ENCODE measurements at places on chromosomes 11 and 22.

- no peak for DNase-seq
Observed at GRCh38 chr11:134417871-134418840, 6.1 kb upstream of the B3GAT1 start.

GRCh38 chr11:35193767-35194166 lies 54.8 kb downstream of the CD44 start:
- no peak for DNase-seq

DNA sequence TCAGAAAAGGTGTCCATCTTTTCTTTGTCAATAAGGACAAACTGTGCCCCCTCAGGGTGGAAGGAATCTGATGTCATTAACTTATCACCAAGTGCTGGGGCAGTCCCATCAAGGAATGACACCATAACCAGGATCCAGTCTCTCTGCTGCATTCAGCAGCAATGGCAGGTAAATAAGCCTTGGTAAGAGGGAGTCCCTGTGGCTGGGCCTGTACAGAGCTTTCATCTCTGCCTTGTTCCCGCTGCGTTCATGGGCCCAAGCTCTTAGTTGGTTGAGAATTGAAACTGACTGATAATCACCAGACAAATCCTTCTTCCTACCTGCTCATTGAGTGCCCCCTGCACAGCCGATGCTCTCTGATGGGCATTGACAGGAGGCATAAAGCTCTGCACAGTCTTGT lies 22.7 kb downstream of the EIF3F start:
- no peak for DNase-seq

GRCh38 chr22:48647606-48648515 lies 1179.8 kb downstream of the BRD1 start:
- no peak for DNase-seq

- no peak for DNase-seq
Observed at GRCh38 chr11:18498039-18498438, 28.7 kb downstream of the TSG101 start.

DNA sequence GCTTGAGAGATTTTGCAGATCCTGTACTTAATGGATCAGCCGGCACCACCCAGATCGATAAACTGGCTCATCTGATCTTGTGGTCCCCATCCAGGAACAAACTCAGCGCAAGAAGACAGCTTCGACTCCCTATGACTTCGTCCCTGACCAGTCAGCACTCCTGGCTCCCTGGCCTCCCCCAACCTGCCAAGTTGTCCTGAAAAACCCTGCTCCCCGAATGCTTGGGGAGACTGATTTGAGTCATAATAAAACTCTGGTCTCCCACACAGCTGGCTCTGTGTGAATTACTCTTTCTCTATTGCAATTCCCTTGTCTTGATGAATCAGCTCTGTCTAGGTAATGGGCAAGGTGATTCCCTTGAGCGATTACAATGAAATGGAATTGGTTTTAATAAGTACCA lies 29.5 kb downstream of the OR2AG2 start:
- no peak for DNase-seq

GRCh38 chr11:132876239-132876638 lies 656.1 kb downstream of the OPCML start:
- no peak for DNase-seq

GRCh38 chr11:125918140-125918840 lies 14.0 kb downstream of the DDX25 start:
- no peak for DNase-seq

DNA sequence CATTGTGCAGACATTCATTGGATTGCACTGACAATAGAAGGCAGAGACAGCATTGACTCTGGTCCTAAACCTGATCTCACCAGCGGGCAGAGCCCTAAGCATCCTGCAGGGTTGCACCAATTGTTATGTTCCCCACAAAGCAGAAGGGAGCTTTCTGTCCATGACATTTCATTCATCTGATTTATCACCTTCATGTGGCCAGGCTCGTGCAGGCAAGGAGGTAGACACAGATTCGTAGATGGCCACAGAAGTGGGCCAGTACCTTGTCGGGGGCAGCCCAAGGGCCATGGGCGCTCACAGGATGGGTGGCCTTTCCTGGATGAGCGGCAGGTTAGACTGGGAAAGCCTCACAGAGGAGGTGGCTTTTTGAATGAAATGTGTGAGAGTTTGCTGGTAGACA lies 2.9 kb downstream of the TSKU start:
- DNase-seq: no peak

DNA sequence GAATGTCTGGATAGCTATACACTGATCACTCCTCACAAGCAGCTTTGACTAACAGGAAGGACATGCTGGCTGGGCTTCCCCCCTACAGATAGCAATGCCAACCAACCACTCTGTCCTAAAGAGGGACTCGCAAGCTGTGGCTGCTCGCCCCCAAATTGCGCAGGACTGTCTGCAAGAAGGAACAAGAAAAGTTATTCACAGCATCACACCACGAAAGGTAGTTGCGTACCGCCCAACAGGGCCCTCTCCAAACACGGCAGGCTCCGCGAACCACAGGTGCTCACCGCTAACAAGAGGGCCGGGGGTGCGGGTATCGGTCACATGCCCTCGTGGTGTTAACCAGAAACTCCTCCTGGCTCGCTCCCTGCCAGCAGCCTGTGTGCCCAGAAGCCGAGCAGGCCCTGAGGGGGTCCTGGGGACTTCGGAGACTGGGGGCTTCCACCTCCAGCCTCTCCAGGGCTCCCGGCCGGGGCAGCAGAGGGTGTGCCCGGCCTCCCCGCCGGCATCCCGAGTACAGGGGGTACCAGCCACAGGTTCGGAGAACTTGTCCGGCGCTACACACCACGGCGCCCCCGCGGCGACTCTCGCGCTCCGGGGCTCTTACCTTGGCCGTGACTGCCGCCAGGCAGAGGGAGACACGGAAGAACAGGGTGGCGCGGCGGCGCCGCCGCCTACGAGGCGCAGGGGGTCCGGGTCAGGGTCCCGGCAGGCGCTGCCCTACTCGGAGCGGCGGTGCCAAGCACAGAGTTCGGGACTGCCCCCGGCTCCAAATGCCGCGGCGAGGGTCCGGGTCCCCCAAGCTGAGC lies 682 bp downstream of the LARGE1 start:
- no peak for DNase-seq

- DNase-seq: no peak
Observed at GRCh38 chr22:20438678-20439492, 1.3 kb upstream of the SCARF2 start.

DNA sequence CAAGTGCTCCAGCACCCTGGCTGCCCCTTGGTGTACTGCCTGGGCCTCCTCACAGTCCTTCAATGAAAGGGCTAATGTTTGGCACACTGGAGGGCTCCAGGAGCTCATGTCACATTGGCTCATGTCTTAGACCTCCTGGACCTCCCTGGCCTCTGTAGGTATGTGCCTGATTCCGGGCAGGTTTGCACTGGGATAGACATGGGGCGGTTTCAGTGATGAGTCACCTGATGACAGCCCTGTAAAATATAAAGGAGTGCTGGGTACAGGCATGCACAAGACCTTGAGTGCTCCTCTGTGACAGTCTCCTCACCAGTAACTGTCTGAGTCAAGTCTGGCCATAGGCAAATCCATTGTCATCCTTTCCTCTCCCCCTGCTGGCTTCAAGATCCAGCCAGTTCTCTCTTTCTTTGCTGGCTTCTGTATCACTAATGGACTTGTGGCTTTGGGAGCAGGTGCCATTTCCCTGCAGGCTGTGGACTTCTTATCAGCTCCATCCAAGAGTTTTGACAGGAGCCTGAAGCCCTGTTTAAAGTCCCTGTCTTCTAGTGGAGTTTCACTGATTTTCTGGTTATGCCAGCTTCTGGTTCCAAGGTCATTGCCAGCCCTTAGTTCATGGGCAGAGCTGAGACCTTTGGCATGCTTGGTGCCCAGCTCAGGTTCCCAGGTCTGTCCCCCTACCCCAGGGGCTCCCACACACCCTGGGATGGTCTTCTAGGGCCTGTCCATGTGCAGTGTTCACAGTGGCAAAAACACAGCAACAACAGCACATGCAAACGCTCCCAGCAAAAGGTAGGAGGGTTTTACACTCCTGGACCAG lies 22.7 kb upstream of the P2RY2 start:
- DNase-seq: no peak

DNA sequence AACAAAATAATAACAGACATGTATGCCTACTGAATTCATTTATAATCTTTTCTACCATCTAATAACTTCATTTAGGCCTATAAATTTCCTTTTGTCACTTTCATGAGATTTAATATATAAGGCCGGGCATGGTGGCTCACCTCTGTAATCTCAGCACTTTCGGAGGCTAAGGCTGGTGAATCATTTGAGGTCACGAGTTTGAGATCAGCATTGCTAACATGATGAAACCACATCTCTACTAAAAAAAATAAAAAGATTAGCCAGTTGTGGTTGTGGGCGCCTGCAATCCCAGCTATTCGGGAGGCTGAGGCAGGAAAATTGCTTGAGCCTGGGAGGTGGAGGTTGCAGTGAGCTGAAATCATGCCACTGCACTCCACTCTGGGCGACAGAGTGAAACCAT lies 14.2 kb upstream of the NTM start:
- no peak for DNase-seq

DNA sequence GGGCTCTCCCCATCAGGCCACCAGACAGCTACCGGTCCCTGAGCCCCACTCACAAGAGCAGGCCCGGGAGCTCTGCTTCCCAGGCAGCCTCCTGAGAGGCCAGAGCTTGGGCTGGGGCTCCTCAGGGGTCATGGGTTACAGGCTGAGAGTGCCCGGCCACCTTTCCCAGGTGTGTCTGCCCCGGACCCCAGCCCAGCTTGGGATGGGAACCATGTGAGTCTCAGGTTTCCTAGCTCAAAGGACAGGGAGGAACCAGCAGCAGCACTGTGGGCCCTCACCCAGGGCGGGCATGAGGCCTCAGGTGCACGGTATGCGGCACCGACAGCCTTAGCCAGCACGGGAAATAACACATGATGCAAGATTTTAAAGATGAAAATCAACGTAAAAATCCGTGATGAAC lies 90.1 kb downstream of the NECTIN1 start:
- no peak for DNase-seq

DNA sequence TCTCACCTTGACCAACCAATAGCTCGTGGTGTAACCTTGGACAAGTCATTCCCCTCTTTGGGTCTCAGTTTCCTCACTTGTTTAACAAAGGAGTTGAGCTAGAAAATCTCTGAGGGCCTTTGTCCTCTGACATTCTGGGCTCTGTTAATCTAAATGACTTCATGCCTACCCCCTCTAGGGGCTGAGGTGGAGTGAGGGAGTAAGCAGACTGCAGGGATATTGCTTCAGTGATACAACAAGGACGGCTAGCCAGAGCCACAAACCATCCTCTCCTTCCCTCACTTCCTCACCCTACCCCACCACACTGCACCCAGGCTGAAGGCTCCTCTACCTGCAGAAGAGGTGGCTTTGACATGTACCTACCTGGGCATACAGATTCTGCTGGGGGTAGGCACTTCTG lies 34.8 kb downstream of the RELT start:
- no peak for DNase-seq

DNA sequence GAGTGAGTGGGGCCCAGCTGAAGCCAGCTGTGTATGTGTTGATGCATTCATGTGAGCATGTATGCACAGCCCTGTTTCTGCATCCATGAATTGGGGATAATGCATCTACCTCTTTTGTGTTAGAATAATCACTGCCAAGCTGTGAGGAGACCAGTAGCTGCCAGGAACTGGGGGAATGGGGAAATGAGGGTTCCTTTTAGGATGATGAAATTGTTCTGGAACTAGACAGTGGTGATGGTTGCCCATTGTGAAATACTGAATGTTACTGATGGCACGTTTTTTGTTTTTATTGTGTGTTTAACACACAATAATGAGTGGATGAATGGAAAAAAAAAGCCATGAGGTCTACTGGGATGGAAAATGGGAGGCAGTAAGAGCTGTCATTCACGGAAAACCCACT lies 45.3 kb upstream of the WNT11 start:
- no peak for DNase-seq

DNA sequence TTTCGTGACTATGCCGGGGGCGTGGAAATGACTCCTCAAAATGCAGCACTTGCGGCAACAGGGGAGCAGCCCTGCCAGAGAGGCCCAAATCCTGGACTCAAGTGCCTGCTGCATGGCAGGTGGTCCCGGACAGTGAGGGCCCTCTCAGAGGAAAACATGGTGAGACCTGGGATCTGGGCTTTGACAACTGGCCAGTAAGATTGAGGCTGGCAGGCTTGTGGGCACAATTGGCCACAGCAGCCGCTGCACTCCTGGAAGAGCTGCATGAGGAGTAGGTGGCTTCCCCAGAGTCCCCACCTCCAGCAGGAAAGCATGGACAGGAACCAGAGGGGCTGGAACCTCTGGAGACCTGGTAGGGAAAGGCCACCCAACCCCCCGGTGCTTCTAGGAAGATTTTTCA lies 13.4 kb downstream of the LINC01488 start:
- no peak for DNase-seq

DNA sequence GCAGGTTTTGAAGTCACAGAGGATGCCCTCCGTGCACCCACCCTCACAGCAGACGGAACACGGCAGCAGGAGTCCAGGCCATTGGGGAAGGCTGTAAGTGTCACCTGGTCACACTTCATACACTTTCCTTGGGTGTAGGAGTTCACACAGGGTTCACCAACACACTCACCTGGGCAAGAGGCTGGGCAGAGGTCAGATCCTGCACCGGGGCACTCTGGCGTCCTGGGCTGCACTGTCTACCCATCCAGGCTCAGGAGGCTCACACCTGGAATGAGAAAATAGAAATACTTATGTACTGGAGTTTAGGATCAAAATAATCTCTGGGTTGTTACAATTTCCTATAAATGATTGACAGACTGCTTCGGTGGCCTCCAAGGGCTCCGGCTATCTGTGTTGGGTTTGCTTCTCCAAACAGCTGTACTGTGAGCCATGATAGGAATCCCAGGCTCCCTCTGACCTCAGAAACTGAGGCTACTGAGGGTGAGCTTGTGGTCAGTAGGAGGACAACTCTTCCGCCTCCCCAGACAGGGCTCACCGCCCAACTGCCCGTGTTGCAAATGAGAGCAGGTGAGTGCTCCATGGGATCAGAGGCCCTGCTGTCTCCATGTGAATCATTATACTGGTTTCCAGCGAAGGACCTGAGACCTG lies 20.1 kb upstream of the CARS1 start:
- no peak for DNase-seq

DNA sequence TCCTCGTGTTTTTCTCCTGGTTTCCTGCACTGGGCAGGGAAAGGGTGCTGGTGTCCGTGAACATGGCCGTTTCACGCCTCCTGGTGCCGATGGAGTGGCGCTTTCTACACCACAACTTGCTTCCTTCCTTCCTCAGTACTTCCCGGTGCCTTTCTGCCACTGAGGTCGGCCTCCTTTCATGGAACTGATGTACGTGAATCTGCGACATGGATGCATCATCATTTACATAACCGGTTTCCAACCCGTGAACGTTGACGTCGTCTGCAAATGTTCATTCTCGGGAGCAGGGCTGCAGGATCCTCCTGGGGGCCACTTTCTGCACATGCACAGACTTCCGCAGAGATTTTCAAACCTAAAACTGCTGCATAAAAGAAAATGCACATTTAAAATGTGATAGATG lies 474.4 kb downstream of the BRD1 start:
- no peak for DNase-seq

GRCh38 chr11:121711236-121711635 lies 258.5 kb upstream of the SORL1-AS1 start:
- no peak for DNase-seq

- DNase-seq: no peak
Observed at GRCh38 chr22:26589367-26589844, 526 bp downstream of the TPST2 start.

Data from CMK (cell line).